8988T (cell line): ENCODE measurements at places on chromosomes 5 and 9.

DNA sequence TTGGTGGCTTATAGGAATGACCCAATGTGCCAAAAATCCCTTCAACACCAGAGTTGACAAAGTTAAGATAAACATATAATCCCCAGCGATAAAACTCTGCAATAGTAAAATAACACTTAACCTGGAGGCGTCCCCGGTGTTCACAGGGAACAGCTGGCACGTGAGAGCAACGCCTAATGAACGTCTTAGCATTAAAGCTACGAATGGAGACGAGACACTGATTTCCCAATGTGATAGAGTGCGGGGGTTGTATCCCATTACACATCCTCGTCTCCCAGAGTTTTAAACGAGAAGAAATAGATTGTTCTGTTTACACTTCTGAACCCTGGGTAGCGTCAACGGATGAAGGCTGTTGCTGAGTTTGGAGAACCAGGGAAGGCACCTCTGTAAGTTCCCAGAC, 57.6 kb downstream of the PTCH1 start:
- DNase-seq: no peak

DNA sequence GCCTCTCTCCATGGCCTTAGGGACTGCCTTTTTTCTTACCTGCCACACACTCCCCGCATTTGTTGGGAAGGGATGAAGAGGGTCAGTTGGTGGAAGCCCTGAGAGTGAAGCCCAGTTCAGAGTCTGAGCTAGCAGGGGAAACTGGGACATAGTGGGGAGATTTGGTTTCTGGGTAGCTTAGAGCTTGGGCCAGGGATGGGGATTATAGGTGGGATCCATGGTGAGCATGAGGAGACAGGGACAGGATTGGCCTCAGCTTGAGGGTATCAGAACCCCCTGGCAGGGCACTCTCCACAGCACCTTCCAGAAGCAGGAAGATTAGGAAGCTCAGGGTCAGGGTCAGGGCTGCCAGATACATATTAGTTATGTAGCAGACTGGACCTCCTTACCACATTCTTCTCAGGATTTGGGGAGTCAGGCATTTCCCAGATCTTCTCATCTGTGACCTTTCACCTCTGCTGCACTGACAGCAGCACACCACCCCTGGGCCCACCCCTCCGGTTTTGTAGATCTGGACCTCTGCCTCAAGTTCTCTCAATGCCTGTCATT, 17.9 kb downstream of the OR13J1 start:
- DNase-seq: no peak

DNA sequence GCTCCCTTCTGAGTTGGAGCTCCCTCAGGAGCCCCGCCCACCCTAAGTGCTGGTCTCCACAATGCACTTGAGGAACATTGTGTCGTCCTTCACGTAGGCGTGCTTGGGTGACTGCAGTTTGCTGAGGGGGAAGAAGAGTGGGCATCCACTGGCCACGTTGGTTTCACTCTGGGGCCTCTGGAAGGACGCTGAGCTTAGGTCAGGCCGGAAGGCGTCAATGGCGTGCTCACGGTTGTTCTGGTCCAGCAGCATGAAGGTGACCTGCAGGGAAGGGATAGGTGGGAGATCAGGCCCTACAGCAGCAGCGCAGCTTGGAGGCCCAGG, 21.7 kb downstream of the TRAF1 start:
- no peak for DNase-seq

DNA sequence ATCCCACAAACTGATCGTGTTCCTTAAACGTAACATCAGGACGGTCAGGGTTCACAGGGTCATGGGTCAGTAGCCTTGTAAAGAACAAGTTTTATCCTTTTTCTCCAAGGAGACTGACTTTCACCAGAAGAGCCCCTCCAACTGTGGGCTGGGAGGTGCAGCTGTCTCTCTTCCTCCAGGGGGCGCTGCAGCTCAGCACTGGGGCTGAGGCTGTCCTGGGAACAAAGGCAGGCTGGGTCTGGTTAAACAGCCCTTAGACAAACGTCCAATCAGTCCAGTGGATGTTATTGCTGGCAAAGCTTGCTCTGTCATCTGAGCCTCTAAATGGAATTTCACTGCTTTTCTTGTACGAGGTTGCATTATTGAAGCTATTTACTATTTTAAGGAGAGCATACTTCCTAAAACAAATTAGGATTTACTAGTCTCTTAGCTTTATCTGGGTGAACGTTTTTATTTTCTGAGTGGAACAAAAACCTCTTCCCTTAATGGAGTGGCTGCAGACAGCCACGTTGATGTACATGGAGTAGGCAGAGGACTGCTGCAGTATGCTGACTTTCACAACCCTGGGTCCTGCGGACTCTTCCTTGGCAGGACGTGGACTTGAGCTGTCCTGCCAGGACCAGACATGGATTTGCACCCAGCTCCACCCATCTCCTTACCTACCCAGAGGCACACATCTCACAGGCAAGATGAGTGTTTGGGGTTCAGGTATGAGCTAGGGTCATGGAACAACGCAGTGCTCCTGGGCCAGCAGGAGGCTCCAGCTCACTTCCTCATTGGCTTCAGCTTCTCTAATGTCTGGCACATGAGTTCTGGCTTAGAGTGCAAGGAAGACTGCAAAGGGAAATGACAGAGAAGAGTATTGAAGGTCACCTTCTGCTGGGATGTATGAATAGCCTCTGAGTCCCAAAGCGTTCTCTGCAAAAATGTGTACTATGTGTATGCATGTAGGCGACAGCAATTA, 7.8 kb downstream of the EXOSC2 start:
- no peak for DNase-seq

DNA sequence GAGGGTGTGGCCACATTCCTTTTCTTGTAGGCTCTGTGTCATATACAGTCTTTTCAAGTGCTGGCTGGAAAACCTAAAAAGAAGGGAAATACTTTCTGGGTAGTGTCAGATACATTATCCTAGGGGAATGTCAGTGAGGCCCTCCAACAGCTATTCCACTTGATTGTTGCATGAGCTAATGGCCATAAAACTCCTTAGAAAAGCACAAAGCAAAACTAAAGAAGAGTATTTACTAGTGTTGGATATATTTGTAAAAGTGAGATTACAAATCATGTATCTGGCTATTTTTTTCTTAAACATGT, 829 bp downstream of the ANXA1 start:
- no peak for DNase-seq

DNA sequence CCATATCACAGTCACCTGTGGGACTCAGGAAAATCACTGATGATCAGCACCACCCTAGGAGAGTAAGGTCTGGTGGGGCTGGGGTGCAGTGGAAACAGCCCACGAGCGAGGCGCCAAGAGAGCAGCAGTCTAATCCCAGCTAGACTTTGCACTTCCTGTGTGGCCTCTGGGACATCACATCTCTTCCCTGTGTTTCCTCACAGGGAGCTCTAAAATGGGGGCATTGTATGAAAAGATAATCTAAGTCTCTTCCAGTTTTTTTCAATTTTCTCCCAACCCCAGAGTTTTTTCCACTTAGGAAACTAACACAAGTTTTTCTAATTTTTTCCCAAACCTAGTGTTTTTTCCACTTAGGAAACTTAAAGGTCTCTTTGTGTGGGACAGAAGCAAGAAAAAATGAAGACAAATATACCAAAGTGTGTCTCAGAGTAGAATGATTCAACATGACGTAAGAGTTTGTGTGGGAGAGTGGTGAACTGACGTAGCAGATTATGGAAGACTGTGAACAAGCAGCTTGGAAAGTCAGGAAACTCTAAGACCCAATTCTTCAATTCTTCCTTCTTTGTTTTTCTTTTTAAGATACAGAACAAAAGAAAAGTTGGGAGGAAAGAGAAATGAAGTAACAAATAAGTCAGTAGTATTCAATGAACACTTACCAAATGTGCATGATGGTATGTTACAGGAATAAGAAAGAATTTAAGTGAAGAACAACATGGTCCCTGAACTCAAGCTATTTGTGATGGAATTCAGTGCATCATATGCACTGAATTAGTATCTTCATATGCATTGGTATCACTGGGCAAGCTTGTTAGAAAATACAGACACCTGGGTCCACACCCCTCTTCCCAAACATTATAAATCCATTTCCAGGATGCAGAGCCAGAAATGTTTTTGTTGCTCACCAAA, 51.3 kb downstream of the LHFPL2 start:
- DNase-seq: no peak

DNA sequence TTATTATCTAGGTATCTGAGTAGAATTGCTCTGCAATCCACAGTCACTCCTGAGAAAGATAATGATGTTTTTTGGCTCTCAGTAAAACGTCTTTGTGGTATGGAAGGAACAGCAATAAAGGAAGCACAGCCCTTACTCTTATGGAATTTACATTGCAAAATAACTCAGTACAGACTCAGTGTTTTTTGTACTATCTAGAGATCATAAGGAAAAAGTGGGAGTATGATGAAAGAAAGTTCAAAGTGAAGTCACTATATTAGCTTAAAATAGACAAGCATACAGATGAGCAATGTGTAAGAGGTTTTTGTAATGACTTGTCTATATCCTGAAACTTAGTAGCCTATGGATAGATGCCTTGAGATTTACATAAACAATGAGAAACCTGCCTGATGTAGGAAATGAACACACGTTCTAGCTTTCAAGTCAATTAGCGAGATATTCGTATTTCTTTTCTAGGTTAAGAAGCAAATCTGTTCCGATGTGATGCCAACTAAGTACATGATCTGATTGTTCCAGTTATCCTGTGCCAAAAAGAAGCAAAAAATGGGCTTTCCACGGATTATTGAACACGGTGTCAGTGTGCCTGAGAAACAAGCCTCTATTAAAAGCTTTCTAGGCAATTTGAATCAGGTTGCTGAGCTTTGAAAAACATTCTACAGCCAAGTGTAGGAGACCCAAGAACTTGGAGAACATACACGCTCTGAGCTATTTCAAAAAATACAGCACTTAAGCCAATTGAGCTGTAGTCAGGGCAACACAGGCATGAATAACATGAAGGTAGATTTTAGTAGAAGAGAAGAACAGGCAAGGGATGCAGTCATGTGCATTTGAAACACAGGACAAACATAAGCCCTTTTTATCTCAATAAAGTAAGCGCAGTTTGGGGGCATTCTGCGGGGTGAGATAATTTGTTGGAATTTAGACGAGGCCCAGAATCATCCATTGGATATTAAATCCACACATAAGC, 86.3 kb upstream of the TAF11L2 start:
- DNase-seq: no peak

GRCh38 chr5:172065431-172066065, 59.1 kb upstream of the FBXW11 start:
- no peak for DNase-seq

- no peak for DNase-seq
Measured at GRCh38 chr5:130316971-130317680, 412.9 kb downstream of the CHSY3 start.

DNA sequence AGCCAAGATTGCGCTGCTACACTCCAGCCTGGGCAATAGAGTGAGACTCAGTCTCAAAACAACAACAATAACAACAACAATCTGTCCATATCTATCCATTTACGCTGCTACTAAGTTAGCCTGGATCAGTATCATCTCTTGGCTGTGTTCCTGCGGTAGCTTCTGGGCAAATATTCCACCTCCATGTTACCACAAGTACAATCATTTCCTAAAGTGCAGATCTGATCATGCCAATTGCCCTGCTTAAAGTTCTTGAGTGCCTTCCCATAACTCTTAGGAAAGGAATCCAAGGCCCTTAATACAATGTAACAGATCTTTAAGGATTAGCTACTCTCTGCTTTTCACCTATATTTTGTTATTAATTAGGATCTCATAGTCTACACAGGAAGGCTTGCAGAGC, 15.4 kb upstream of the PPP2R2B start:
- DNase-seq: no peak

DNA sequence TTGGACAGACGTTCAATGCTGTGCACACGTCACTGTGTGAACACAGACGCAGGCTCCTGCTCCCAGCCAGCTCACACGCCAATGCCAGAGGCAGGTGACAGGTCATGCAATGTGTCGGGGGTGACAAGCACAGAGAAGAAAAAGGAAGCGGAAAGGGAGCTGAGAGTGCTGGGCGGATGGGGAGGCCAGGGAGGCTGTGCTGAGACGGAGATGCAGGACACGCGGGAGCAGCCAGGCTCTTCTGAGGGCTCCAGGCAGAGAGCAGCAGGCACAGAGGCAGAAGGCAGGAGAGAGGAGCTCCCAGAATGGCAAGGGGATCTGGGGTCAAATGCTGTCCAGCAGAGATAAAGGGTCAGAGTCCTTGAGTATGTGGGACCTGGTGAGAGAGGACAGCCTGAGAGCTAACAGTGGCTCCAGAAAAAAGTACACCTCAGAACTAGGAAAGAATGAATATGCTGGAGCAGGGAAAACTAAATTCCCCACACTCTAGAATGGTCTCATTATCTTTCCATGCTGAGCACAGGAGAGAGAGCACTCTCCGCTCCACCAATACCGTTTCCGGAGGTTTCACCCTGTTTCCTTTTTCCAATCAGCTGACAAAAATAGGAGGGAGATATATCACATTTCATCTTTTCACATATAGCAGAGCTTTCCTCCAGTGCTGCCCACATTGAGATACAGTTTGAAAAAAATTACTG, 32.8 kb upstream of the NSMF start:
- DNase-seq: peak; percentile 14

- DNase-seq: no peak
Measured at GRCh38 chr5:132296412-132297016, 2.3 kb downstream of the SLC22A4 start.

DNA sequence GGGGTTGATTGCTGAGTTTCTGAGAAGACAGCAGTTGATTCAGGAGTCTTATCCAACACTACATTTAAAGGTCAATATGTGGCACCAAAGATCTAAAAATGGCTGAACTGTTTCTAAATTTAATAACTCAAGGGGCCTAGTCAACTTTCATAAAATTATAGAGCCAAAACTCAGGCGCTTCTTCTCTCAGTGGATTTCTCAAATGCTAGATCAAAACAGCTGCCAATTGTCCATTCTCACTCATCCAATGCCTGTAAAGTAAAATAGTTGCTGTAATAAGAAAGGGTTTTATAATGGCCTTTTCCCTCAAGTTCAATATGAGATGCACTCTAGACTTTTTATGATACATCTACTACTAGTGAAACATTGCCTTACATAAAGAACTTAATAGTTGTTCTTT, 26.5 kb downstream of the ADAMTSL1 start:
- no peak for DNase-seq

DNA sequence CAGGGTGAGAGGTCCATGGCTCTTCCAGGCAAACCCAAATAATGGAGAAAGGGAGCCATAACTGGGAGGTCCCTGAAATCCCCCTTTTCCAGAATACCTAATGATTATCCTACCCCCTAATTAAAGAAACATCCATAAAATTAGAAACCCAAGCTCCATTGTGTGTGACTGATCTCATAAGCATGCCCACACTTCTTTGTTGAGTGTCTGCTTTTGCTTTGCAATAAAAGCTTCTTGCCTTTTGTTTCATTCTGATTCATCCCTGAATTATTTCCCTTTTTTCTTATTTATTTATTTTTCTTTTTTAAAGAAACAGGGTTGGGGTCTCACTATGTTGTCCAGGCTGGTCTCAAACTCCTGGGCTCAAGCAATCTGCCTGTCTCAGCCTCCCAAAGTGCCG, 33.1 kb downstream of the BTF3 start:
- DNase-seq: no peak

DNA sequence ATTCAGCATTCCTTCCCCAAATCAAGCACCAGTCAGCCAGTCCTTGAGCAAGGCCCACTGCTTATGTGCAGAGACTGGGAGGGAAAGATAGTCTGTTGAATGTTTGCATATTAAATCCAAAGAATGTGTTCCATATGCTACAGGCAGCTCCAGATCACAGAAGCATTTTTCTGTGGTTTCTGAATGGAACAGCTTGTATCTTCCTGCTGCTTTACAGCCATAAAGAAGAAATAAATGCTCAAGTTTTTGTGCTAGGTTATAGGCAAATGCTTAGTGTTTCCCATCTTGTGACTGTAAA, 310.3 kb downstream of the TRIM36 start:
- no peak for DNase-seq

- no peak for DNase-seq
Measured at GRCh38 chr9:89888233-89888632, 283.4 kb downstream of the GADD45G start.

- no peak for DNase-seq
Measured at GRCh38 chr5:131394128-131394527, 130.3 kb downstream of the CDC42SE2 start.
